ENCODE measurements at places on chromosomes 1 and 21.
A peak's percentile ranks its signal among the peaks of the same experiment; 100 is the strongest.

DNA sequence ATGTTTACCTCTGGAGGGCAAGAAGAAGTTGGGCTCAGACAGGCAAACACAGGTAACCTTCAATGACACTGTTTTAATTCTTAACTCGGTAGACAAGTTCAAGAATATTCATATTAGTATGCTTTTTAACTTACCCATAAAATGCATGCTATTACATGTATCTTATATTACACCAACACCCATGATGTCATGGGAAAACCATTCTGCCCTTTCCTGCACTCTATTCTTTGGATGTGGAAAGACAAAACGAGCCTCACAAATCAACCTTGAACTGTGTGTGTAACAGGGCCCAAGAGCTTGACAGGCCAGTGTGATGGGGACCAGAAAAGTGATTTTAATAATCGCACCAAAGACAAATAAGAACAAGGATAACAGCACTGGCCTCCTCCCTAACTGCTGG, 22.6 kb upstream of the RAP1GAP start:
- no peak for DNase-seq

GRCh38 chr1:43466403-43466802, 12.7 kb upstream of the HYI start:
- DNase-seq: peak; percentile 40

GRCh38 chr21:44706026-44706705, 5.2 kb downstream of the TSPEAR start:
- DNase-seq: no peak

DNA sequence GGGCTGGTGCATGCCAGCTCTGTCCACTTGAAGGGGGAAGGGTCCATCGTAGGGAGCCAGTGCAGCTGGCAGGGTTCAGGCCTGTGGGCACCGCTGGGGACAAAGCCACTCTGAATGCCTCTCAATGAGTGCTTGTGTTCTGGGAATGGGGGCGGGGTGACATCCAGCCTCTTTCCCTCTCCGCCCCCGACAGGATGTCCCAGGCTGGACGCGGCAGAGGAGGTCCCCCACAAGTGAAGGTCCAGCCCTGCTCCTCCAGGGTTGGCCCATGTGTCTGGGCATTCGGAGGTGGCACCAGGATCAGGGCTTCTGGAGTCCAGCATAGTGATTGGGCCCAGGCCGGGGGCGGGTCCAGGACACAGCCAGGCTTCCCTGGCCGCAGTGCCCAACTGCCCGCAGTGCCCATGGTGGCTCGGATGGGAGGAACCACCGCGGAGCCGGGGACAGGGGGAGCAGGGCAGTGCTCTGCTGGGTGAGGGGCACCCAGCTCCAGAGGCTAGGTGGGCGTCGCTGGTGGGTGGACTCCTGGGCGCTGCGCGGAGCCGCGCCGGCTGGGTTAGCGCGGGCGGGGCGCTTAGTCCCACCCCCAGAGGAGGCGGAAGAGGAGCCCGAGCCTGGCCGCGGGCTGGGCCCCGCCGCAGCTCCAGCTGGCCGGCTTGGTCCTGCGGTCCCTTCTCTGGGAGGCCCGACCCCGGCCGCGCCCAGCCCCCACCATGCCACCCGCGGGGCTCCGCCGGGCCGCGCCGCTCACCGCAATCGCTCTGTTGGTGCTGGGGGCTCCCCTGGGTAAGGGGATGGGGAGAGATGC, at the start of gene SHISA4:
SHISA4 (plus strand) TSS at position 617 of the 808 bp plus-strand sequence; CDS start at position 714, 97 bp downstream.
- DNase-seq: peak; percentile 38

GRCh38 chr1:34825455-34826091, 32.8 kb downstream of the GJA4 start:
- DNase-seq: no peak

GRCh38 chr1:34701326-34702060, 53.4 kb upstream of the GJB5 start:
- DNase-seq: no peak

GRCh38 chr1:34013958-34014737, 150.3 kb downstream of the HMGB4 start:
- DNase-seq: no peak

- peak; percentile 68 for DNase-seq
These were observed 11.8 kb downstream of the NPHP4 start for GRCh38 chr1:5980314-5981008.

DNA sequence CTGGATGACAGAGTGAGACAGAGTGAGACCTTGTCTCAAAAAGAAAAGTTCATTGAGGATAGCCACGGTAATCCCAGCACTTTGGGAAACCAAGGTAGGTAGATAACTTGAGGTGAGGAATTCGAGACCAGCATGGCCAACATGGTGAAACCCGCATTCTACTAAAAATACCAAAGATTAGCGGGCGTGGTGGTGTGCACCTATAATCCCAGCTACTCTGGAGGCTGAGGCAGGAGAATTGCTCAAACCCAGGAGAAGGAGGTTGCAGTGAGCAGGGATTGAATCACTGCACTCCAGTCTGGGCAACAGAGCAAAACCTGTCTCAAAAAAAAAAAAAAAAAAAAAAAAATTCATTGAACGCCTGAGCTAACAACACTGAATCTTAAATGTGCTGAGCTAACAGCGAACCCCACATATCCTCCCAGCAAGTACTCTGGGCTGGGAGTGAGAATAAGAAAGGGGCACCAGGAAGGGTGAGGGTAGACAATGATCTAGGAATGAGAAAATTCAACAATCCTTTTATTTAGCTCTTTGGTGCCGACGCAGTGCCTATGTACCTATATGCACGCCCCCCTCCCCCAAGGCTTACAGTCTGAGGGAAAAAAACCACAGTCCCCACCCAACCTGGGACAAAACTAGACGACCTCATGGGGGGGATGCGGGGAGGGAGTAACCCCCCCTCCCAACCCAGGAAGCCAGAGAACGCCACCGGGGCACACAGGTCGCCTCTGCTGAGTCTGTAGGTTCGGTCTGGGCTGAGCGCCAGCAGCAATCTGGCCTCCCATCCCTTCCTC, 1.4 kb upstream of the CACNA1S start:
- DNase-seq: no peak

DNA sequence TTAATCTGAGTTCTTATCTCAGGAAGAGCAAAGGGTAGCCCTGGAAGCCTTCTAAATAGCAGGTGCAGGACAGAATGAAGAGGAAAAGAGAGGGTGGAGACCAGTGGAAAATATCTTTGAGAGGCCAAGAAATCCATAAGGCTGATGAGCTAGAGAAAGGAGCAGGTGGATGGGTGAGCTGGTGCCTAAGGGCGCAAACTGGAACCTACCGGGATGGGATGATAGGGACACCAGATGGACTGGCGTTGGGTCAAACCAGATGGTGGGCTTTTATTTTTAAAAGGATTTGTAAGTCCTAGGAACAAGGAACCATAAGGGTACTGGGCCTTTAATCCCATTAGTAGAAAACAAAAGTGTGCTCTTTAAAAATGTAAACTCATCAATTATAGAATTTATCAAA, 59.7 kb downstream of the RGL1 start:
- DNase-seq: no peak

- no peak for DNase-seq
These were observed 5.6 kb downstream of the WNT9A start for GRCh38 chr1:227942021-227942715.

GRCh38 chr1:19582318-19582717, 61.8 kb upstream of the NBL1 start:
- no peak for DNase-seq

DNA sequence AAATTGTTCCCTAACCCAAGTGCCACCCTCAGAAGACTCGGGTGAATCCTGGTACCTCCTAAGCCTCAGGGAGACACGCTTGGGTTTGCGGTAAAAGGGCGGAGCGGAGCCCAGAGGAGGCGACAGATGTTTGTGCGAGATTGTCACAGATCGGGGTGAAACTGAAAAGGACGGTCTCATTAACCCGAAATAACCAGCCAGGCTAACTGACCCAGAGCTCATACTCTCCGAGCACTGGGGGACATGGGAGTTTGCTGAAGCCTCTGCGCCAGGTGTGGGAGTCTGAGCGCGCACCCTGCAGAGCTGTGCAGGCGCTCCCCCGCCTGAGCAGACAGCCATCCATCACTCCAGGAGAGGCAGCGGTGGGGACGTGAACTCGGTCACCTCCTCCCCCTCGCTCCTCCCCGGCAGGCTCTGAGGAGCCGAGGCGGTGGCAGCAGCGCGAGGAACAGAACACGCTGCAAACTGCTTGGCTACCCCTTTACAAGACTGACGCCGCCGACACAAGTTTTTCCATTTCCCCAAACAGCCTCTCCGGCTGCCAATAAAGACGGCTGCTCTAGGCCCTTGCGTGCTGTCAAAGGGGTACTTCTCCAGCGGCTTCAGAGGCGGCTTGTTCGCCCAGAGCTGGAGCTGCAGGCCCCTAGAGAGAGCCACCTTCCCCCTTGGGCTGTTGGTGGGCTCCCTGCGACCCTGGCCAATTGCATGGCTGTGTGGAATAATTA, 43.5 kb downstream of the RRAGC start:
- no peak for DNase-seq

GRCh38 chr1:116906812-116907211, 2.9 kb upstream of the PTGFRN start:
- DNase-seq: no peak

GRCh38 chr1:54390655-54391054, 15.5 kb downstream of the SSBP3 start:
- DNase-seq: no peak

DNA sequence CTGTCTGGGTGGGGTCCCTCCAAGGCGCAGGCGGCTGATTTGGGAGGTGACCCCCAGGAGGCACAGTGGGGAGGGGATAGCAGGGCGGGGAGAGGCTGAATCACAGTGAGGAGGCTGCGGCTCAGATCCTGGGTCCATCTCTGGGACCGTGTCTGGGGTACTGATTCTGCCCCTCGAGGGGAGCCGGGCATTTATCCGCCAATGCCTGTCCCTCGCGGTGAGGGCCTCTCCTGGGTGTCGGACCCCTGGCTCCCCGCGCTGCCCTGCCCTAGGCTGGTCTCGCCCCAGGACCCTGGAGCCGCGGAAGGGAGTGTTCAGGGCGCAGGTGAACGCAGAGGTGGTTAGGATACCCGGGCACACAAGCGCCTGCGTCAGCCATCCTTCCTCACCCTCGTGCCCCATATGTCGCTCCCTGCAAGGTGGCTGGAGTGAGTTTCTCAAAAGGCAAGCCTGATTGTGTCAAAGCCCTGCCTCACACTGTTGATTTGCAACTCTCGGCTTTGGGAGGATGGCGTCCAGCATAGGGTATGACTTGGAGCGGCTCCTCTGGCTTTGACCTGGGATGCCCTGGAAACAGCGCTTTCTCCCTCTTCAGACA, 530.9 kb downstream of the PTPRU start:
- no peak for DNase-seq

GRCh38 chr1:201553496-201554189, 14.7 kb downstream of the NAV1 start:
- DNase-seq: peak; percentile 41

DNA sequence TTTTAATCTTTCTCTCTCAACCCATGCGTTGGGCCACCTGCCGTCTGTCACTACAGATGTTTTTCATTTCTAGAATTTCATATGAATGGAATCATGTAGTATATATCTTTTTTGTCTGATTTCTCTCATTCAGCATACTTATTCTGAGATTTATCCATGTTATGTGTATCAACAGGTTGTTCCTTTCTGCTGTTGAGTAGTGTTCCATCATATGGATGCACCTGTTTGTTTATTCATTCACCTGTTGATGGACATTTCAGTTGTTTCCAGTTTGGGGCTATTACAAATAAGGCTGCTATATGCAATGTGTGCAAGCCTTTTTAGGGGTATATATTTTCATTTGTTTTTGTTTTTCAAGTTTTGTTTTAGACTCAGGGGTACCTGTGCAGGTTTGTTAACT, 9.4 kb upstream of the SLC41A1 start:
- DNase-seq: no peak

DNA sequence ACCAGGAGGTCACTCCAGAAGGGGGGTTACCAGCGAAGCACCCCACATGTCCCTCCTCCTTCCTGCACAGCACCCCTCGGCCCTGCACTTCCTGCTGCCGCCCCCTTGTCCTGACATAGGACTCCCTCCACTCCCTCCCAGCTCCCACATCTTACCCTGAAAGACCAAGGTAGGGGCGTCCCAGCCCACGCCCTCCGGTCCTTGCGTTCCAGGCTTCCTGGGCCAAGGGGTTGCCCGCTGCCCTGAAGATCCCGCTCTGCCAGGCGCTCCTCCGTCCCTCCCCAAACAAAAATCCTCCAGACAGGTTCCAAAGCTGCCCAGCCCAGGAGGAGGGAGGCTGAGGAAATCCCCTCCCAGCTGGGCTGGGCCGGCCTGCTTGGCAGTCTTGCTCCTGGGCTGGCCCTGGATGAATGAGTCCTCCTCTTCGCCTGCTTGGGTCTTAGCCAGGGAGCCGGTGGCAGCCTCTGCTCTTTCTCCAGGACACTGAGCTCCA, at the start of gene RHBDL2:
RHBDL2 (minus strand) TSS at position 304 of the 493 bp plus-strand sequence. CDS start 22,618 bp downstream, outside the sequence.
- no peak for DNase-seq

DNA sequence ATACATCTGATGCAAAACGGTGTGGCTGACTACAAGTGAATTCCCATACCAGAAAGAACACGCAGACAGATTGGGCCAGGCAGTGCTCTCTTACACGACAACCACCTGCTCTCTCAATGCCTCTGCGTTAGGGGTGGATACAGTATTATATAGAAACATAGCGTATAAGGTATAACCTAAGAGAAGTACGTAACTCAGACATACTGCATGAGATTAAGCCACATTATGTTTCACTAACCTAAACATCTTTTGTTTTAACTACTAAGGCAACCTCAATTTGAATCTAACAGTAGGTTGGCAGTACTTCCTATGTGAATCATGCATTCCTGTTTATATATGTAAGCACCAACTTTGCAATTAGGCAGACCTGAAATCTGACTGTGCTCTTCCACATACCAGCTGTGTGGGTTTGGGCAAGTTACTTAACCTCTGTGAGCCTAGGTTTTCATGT, 58.1 kb upstream of the COA6 start:
- DNase-seq: peak; percentile 8

DNA sequence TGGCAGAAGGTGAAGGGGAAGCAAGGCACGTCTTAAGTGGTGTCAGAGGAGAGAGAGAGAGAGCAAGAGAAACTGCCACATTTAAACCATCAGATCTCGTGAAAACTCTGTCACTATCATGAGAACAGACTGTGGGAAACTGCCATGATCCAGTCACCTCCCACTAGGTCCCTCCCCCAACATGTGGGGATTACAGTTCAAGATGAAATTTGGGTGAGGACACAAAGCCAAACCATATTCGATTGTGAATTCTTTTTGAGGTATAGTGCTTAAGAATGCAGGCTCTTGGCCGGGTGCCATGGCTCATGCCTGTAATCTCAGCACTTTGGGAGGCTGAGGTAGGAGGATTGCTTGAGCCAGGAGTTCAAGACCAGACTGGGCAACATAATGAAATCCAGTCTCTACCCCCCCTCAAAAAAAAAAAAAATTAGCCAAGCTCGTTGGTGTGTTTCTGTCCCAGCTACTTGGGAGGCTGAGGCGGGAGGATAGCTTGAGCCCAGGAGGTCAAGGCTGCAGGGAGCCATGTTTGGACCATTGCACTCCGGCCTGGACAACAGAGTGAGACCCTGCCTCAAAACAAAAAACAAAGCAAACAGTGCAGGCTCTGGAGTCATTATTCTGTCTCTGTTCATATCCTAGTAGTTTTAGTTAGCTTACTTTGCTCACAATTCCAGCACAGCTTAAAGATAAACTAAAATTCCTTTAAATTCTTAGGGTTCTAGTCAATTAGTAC, 6.0 kb downstream of the ZCCHC17 start:
- DNase-seq: peak; percentile 46

DNA sequence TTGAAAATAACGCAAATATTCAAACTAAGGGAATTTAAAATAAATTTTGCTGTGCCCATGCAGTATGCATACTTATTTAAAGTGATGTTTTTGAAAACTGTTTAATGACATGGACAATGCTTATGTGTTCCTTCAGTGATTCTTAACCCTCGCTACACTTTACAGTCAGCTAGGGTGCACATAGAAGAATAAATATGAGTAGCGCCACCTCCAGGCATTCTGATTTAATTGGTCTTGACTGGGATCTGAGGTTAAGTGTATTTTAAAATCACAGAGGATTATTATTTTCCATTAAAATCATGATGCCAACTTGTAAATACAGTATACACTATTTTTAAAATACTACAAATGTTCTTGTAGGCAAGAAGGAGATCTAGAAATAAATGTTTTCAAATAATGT, 373.5 kb upstream of the ADGRL4 start:
- no peak for DNase-seq

All from fibroblast of skin of right quadriceps (primary cell).